ENCODE measurements at places on chromosomes 11 and 22.

DNA sequence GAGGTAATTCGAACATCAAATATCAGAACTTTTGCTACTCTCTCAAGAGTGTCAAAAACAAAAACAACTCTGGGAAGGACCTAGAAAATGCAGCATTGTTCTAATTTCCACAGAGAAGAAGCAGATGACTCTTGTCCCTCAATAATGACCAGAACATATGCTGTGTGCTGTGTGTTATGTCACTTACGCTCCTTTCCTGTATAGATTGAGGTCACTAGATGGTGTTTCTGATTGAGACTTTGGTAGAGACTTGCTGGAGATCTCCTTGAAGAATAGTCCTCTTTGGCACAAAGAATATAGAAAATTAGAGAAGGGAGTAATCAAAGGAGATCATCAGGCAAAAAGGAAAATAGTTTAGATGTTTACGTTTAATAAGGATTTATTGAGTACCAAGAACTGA lies 2.3 kb upstream of the SIK3 start:
- DNase-seq, result no peak

DNA sequence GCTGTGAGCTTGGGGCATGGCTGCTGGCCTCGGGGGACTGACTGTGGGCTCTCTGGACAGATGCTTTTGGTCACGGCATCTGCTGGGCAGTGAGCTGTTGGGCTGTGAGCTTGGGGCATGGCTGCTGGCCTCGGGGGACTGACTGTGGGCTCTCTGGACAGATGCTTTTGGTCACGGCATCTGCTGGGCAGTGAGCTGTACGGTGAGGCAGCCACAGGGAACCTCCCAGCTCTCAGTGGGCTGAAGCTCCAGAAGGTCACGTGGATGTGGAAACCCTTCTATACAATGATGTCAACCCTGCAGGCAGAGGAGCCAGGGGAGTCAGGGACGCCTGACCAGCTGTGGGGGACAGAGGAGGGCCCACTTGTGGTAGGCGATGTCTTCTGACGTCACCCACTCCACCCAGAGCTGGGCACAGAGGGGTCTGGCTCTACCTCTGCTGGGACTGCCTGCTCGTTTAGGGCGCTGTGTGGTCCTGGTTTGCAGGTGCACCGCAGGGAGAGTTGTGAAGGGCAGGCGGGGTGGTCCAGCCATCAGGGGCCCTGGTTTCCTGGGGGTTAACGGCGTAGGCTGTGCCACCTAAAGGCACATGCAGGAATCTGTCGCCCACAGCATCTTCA lies 1331.3 kb downstream of the BRD1 start:
- no peak for DNase-seq

GRCh38 chr22:24230911-24231656 lies 13.8 kb downstream of the GGT5 start:
- DNase-seq, result no peak

GRCh38 chr11:57942808-57943207 lies 80.9 kb upstream of the OR9Q1 start:
- DNase-seq, result no peak

- no peak for DNase-seq
These were observed 549.3 kb downstream of the BRD1 start for GRCh38 chr22:49278340-49278739.

DNA sequence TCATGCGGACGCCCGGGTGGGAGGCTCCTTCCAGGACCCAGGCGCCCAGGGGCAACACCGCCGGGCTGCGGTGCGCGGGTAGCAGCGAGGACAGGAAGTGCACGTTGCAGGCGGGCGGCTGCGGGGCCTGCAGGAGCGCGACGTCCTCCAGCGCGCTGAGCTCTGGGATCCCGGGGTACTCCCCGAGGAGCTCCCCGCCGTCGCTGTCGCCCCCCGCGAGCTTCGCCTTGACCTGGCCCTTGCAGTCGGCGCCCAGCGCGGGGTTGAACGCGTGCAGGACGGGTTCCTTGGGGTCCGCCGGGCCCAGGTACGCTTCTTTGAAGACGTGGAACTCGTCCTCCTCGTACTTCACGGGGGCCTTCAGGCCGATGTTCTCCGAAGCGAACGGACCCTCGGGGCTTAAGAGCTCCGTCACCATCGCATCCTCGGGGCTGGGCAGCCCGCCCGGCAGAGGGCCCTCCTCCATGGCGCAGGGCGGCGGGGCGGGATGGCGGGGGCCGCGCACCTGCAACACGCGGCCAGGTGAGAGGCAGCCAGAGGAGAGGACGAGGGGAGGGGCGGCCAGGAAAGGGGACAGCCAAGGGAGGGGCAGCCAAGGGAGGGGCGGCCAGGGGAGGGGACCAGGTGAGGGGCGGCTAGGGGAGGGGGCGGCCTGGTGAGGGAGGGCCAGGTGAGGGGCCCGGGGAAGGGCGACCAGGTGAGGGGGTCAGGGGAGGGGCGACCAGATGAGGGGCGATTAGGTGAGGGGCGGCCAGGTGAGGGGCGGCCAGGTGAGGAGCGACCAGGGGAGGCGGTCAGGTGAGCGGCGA lies 921 bp downstream of the TESMIN start:
- DNase-seq, result no peak

GRCh38 chr11:34050581-34051348 lies 766 bp upstream of the CAPRIN1 start:
- no peak for DNase-seq

GRCh38 chr11:128948583-128948982 lies 5.9 kb upstream of the TP53AIP1 start:
- DNase-seq, result no peak

DNA sequence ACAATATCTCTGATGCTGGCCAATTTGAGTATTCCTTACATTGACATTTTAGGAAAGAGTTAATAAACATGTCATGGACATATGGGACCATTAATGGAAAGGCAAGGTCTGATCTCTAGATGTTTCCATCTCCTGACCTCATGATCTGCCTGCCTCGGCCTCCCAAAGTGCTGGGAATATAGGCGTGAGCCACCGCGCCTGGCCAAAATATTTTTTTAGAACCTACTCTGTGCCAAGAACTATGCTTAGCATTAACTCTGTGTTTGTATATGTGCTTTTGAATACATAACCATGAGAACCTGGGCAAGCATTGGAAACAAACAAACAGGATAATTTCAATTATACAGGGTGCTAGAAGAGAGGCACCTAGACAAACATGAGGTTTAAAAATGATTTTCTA lies 123.2 kb downstream of the ATG16L2 start:
- DNase-seq, result no peak

GRCh38 chr11:9060700-9061111 lies 30.7 kb downstream of the SCUBE2 start:
- DNase-seq, result no peak

GRCh38 chr11:48167380-48167779 lies 49.2 kb upstream of the OR4B1 start:
- DNase-seq, result no peak

DNA sequence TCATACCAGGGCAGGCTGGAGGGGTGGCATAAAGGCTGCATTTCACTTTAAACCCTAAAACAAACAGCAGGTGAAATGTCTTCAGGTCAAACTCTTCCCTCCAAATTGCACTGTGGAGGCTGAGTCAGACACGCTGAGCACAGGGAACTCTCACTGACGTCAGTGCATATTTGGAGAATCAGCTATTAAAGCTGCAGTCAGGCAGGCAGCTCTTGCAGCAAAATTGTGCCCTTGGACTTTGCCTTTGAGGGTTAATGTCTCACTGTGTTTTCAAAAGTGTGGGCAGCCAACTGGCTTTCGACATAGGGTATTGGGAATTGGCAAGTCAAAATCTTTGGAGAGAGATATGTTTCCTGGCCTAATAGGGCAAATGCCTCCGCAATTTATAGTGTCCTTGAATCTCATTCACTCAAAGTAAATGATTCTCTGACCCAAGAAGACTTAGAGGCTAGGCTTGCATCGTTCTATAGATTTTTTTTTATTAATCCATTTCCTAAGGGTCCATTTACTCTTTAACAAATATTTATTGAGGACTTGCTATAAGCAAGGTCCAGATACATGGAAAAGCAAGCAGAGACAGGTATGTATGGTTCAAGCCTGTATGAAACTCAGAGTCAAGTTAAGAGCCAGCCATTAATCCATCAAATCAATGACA lies 27.7 kb upstream of the SMCO4 start:
- DNase-seq, result no peak

GRCh38 chr11:15589070-15589626 lies 474.4 kb downstream of the INSC start:
- no peak for DNase-seq

DNA sequence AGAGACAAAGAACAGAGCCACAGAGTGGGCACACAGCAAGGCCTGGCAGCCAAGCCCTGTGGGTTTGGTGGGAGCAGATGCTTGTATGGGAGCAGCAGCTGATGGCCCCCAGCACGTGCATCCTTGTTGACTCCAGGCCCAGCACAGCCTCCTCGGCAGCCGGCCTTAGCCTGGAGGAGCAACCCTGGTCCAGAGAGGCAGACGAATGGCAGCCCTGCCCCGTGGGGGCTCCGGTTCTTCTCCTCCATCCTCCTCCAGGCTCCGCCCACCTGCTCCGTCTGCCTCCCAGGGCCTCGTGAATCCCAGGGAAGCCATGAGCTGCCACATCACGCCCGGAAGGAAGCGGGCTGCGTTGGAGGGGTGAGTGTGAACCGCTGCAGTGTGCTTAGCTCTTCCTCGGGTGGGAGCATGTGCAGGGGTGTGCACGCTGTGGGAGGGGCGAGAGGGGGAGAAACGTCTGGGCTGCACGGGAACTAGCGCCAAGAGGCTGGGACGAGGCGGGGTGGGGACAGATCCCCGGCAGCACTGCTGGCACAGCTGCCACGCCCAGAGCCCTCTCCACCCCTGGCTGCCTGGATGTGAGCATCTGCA lies 36.3 kb upstream of the JAM3 start:
- DNase-seq, result no peak

DNA sequence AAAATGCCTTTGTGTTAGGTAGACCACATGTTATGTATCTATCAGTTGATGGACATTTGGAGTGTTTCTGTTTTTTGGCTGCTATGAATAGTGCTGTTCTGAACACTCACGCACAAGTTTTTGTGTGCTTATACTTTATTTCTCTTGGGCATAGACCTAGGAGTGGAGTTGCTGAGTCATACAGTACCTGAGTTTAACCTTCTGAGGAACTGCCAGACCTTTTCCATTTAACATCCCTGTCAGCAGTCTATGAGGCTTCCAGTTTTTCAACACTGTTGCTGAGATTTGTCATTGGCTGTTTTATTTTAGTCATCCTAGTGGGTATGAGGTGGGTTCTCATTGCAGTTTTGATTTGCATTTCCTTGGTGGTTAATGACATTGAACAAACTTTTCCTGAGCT lies 4.4 kb downstream of the CTTN start:
- DNase-seq, result no peak

GRCh38 chr11:83255366-83255765 lies 30.8 kb downstream of the CCDC90B start:
- no peak for DNase-seq

DNA sequence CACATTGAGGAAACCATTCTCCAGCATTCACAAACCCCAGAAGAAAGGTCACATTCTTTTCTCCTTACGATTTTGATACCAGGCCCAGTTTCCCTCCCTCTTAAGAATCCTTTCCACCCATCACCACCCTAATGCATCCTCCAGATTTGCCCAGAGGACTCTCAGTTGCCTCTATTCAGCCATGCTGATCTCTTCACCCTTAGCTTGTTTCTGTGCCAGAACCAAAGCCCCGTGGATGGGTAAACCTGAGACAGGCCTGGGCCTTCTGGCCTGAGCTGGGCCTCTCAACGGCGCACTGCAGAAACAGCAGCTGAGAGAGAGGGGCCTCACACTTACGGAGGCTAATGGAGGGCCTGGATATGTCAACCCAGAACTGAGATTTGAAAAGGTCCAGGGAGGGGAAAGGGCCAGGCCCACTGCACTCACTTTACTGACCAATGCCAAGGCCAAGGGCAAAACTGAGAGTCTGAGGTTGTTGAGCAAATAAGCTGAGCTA lies 32.2 kb upstream of the OAF start:
- no peak for DNase-seq

GRCh38 chr22:31995046-31995445 lies 48.0 kb upstream of the SLC5A1 start:
- DNase-seq, result no peak

GRCh38 chr11:73394416-73395296 lies 18.5 kb downstream of the RELT start:
- no peak for DNase-seq

GRCh38 chr22:35299217-35299672 lies 449 bp upstream of the TOM1 start:
- DNase-seq, result no peak

GRCh38 chr11:33982661-33983060 lies 68.9 kb upstream of the CAPRIN1 start:
- no peak for DNase-seq

DNA sequence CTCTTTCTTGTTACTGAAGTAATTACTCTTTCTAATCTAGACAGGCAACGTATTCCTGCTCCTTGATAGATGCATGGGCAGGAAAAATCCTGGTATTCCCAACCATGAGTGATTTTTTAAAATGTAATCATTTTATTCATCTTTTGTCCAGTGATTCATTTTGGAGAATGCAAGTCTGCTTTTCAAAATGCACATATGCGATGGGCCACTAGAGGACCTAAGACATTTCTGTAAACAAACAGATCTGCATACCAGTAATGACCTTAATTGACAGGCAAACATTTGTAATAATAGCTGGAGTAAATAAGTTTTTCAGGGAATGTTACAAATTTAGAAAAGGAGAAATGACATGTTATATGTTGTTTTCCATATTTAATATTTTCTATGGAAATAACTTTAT lies 1167.6 kb downstream of the JRKL start:
- DNase-seq, result no peak

DNA sequence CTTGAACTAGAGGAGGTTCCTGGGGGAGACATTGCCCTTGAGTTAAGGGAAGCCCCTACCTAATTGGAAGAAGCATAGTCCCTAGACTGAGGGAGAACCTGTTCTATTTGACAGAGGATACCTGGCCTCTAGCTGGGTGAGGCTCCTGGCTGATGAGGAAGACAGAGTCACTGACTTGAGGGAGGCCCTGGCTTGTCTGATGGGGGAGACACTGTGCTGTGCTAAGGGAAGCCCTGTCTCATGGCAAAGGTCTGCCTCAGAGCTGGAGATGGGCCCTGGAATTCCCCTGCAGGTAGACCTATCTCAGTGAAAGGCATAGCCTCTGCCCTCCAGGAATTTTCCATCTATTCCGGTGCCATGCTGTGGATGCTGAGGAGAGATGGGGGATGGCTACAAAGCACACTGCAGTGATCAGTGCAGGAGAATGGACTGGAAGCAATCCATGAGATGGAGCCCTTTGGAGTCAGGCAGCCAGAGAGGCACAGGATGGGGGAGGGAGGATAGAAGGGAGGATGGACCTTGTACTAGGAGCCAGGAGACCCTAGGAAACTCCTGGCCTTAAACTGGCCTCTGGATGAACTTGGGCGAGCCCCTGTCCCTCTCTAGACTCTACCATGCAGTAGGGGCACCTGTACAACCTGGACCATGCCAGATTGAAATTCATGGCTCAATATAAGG lies 39.9 kb downstream of the SLCO2B1 start:
- DNase-seq, result no peak
